ENCODE measurements at places on chromosomes 16 and 17. TPM values are rescaled to one million over a fixed set of nuclear protein-coding genes. Genes with fewer than 3 reads are reported as not detected.

DNA sequence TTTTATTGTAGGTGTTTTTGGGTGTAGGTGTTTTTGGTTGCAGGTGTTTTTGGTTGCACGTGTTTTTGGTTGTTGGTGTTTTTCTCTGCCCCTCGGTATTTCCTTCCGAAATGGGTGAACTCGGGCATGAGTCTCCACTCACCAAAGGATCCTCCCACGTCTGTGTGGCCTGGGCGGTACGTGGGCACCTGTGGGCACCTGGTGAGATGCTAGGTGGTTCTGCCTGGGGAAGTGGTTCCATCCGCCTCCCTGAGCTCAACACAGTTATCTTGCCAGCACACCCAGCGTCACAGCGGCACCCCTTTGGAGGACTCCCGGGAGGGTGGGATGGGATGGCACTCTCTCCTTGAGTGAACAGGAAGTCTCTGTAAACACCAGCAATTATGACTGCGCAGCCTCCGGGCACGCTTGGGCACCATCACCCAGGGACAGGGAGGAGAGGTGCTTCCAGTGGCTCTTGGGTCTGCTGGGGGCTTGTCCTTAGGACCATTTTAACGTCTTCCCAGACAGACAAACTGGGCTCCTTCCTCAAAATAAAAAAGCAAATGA lies 29.8 kb downstream of the COX4I1 start:
- DNase-seq = no peak

GRCh38 chr17:63490329-63490728 lies 13.5 kb downstream of the ACE start:
- DNase-seq = no peak

DNA sequence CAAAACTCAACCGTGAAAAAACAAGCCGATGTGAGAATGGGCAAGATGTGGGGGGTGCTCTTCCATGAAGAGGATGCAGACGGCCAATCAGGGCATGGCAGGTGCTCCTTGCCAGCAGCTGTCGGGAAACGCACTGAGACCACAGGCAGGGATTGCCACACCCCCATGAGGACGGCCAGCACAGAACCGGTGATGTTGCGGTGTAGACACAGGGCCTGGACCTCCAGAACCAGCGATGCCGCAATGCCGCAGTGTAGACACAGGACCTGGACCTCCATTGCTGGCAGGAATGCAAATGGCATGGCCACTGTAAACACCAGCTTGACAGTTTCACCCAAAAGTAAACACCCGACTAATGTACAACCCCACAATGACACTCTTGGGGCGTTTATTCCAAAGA lies 164.9 kb downstream of the BANP start:
- DNase-seq = no peak

GRCh38 chr17:64470625-64471024 lies 21.7 kb downstream of the MILR1 start:
- no peak for DNase-seq

DNA sequence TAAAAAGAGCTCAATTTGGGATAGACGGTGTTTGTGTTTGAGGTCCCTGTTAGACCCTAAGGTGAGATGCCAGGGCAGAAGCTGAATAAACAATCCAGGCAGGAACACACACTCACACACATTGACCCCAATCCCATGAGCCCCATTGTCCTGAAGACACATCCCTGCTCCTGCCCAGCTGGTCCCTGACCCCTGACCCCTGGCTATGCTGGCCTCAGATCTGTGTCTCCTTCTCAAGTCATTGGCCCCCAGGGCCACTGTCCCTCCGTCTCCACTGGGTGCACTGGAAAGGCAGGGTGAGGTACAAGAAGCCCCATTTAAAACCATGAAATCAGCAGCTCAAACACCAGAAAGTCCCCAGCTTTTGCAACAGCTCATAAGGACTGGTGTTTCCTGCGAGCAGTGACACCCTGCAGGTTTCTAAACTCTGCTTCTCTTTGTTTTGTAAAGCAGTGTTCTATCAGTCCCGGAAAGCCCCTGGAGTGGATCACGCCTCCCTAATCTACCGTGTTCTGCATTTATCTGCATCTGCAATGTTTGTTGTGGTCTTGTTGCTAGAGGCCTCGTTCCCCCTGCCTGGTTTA lies 18.0 kb upstream of the ASGR2 start:
- DNase-seq = no peak

DNA sequence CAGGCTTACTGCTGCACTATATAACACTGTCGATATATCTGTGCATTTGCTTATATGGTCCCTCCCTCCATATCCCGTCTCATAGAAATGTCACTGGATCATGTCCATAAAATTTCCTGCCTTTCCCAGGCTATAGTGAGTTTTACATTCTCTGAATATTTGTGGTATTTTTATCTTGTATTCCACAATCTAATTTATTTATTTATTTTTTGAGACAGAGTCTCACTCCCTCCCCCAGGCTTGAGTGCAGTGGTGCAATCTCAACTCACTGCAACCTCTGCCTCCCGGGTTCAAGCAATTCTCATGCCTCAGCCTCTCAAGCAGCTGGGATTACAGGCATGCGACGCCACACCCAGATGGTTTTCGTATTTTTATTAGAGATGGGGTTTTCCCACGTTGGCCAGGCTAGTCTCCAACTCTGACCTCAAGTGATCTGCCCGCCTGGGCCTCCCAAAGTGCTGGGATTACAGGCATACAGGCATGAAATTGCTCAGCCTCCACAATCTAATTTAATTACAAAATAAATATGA lies 12.9 kb downstream of the TRIM37 start:
- DNase-seq = peak; percentile 20

DNA sequence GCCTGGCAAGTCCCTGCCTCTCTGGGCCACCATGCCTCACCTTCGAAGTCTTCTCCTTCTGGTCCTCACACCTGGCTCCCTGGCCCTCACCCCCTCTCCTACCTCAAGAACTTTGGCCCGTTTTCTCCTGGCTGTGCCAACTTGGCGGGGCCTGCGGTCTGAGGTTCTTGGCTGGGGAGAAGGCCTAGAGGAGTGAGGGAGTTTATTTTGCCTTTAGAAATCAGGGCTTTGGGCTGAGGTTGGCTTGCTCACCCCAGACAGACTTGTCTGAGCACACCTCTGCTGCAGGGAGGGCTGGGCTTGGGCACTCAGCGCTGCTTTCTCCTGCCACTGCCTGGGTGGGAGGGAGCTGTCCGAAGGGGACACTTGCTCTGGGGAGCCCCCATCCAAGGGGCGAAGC lies 23.3 kb upstream of the TAC4 start:
- DNase-seq = no peak

- DNase-seq = no peak
Observed at GRCh38 chr16:48386559-48387312, 1.5 kb upstream of the SIAH1 start.

- no peak for DNase-seq
Observed at GRCh38 chr17:4110152-4110551, 32.7 kb downstream of the ZZEF1 start.

DNA sequence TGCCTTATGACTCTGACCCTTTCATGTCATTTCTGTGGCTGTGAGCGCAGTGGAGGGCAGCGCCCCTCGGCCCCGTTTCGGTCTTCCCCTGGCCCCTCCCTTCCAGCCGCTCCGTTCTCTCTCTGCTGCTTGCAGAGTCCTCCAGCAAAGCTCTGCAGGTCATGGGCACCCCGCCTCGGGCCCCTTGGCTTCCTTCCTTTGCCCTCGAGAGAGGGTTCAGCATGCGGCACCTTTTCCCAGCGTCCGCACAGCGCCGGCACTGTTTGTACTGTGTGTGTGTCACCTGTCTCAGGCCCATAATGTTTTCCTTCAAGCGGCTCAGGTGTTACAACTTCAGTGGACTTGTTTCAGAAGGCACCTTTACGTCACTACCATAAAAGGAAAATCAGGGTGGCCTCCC lies 98.5 kb downstream of the RAP1GAP2 start:
- DNase-seq = no peak

- DNase-seq = no peak
Observed at GRCh38 chr17:15265131-15265530, at the start of gene PMP22. Gene PMP22 (minus strand): TSS chr17:15265326. CDS start chr17:15260727, 4,599 bp downstream.

DNA sequence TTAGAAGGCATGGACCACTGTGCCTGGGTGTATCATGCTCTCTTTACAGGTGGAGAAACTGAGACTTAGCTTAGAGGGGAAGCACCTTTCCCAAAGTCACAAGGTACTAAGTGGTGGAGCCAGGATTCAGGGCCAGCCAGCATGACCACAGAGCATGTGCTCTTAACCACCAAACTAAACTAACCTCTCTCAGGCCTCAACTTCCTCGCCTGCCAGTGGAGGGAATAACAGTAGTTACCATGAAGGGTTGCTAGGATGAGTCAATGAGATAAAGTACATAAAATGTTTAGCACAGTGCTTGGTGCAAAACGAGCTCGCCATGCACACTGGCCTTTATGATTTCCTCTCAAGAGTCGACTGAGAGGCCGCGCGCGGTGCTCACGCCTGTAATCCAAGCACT lies 6.4 kb upstream of the MYO1C start:
- DNase-seq = no peak

DNA sequence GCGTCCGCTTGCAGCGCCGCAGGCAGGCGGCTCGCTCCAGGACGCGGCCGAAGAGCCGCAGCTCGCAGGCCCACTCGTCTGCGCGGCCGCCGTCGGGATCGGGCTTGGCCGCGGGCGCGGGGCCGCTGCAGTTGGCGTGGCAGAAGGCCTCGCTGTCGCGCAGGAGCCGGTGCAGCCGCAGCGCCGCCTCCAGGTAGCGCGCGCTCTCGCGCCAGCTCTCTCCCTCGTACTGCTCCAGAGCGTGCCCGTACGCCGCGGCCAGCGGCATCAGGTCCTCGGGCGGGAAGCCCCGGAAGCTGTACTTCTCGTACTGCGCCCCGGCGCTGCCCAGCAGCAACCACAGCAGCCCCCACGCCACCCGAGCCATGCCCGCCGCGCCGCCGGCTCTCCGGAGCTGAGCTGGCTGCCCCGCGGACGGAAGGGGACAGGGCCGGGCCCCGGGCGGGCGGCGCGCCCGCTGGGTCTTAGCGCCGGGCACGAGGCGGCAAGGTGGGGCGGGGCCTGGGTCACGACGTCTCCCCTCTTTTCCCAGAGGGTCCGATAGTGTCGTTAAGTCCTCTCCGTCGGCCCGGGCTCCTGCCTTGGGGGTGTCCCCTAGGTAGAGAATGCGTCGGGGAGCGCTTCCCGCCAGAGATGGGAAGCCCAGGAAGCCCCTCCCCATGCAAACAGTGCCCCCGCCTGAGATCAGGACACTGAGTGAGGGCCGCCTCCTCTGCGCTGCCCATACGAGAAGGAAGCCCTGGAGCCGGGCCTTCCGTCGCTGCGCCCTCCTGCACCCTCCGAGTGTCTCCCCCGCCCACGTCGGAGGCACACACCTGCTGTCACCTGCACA lies at the start of gene P3H4:
Gene P3H4 (minus strand): TSS at position 401 of the 832 bp plus-strand sequence. CDS start 34 bp downstream, at position 367.
- no peak for DNase-seq

GRCh38 chr16:10856042-10856441 lies 21.0 kb upstream of the CIITA start:
- DNase-seq = no peak

- DNase-seq = no peak
Observed at GRCh38 chr16:77551357-77551756, 116.5 kb upstream of the ADAMTS18 start.

DNA sequence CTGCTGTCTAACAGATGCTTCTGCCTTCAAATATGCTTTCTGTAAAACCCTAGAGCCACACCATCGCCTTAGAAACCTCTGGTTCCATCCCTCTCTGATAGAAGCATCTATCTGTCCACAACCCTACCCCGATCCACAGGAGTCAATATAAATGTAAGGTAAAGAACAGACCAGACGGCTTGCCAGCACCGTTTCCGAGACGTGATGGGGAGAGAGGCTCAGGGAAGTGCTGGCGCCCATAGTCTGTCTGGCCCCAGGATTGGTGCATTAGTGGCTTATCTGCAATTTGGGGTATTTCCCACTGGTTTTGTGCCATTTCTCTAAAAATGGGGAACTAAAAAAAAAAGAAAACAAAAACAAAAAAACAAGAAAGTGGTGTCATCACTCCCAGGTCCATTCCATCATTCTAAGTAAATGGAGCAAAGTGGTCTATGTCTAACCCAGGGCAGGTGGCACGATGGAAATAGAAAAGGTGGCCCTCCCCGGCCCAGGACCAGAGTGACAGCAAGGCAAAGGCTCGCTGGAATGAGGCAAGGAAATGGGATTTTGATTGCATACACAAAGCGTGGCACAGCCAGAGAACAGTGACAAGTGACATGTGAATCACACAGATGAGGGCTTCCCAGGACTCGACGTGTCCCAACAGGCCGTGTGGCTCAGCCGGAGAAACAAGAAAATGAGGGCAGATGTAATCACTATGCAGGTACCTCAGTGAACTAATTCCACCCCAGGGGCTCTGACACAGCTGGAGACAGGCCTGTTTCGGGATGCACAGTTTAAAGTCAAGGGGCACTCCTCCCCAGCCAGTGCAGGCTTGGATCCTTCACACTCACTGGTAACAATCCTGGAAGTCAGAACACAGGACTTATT lies 125.6 kb downstream of the GAS7 start:
- peak; percentile 61 for DNase-seq

DNA sequence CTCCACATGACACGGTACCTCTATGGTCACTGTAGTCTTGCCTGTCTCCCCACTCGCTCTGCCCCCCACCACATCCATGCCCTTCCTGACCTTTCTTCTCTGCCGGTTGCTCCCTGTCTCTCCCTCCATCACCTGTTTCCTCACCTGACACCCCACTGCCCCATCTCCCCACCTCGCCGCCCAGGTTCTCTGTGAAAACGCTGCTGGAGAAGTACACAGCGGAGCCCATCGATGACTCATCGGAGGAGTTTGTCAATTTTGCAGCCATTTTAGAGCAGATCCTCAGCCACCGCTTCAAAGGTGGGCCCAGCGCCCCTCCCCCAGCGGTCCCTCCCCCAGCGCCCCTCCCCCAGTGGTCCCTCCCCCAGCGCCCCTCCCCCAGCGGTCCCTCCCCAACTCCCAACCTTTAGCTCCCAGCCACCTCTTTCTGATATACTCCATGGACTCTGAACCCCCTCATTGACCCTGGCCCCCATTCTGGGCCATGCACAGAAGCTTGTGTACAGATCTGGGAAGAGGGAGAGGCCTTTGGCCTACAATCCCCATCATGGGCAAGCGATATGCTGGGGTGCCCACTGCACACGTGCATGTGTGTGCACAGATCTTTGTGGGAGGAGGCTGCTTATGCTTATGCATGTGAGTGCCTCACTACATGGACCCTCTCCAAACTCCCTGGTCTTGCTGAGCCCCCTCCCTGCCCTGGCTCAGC lies 4.1 kb downstream of the RUNDC3A start:
- DNase-seq = no peak

GRCh38 chr17:65473363-65473762 lies 88.1 kb downstream of the AXIN2 start:
- DNase-seq = no peak

GRCh38 chr17:8879410-8879809 lies 11.9 kb upstream of the PIK3R6 start:
- DNase-seq = no peak

GRCh38 chr17:4942760-4943508 lies 2.9 kb downstream of the RNF167 start:
- DNase-seq = no peak

MYLK3 gene
- 0.13 TPM for polyA plus RNA-seq

PPP1R27 gene
- not detected for polyA plus RNA-seq

CDH5 gene
- polyA plus RNA-seq = 44.0 TPM

SDR42E2 gene
- polyA plus RNA-seq = not detected

SNX20 gene
- 1.0 TPM for polyA plus RNA-seq

ABCA8 gene
- polyA plus RNA-seq = 43.6 TPM

SHISA6 gene
- polyA plus RNA-seq = 4.4 TPM

TSPAN10 gene
- polyA plus RNA-seq = 0.65 TPM

KCNJ18 gene
- not detected for polyA plus RNA-seq

CD19 gene
- polyA plus RNA-seq = 0.70 TPM

HSPB9 gene
- 0.11 TPM for polyA plus RNA-seq
